ENCODE measurements at places on chromosomes 3 and 15.

DNA sequence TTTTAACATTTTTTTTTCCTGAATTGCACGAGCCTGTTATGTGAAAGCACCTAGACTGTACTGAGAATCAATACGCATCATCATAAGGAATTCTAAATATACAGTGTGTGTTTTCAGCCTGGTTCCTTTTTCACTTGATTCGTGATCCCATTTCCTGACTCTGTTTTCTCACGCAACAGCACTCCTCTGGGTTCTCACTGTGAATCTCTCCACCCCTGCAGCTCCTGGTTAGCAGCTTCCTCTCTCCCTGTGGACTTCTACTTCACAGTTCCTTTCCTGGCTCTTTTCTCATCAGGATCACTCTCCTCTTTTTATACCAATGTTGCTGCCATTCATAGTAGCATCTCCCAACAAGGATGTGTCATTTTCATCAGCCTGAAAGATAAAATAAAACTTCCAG, 297.2 kb downstream of the CADM2 start:
- no peak for DNase-seq

GRCh38 chr15:28942046-28942445, 56.3 kb downstream of the APBA2 start:
- no peak for DNase-seq

- DNase-seq: no peak
Measured at GRCh38 chr3:10085738-10086137, 22.3 kb downstream of the FANCD2OS start.

- DNase-seq: no peak
Measured at GRCh38 chr3:191244242-191244867, 45.3 kb downstream of the OSTN start.

DNA sequence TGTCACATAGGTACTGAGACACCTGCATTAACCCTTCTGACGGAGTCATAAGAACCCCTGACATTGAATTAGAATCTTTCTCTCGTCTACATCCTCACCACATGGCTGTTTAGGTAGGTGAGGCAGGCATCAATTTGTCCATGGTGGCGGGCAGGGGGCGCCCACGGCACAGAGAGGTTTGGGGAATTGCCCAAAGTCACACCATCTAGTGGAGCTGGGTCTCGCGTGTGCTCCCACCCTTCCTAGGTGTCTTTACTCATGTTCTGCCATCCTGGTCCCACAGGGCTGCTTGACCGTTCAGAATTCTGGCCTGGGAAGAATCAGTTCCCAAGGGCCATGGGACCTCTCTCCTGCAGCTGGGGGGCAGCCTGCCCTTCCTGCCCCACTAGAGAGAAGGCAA, 14.7 kb upstream of the DLL4 start:
- no peak for DNase-seq

- DNase-seq: no peak
Measured at GRCh38 chr15:70435872-70436271, 327.5 kb downstream of the UACA start.

GRCh38 chr3:25281732-25282126, 146.3 kb upstream of the RARB start:
- DNase-seq: no peak

DNA sequence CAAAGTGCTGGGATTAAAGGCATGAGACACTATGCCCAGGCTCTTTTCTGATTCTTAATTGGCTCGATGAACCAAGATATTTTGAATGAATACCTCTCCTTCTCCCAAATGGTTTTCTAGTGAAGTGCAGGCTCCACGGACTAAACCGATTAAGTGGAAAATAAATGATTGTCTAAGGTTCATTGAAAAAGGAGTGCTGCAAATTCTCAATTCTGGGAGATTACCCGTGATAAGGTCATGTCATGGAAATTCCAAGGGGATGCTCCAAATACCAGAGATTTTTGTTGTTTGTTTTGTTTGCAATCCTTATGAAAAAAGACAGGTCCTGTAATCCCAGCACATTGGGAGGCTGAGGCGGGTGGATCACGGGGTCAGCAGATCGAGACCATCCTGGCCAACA, 406.9 kb upstream of the TBL1XR1 start:
- no peak for DNase-seq

DNA sequence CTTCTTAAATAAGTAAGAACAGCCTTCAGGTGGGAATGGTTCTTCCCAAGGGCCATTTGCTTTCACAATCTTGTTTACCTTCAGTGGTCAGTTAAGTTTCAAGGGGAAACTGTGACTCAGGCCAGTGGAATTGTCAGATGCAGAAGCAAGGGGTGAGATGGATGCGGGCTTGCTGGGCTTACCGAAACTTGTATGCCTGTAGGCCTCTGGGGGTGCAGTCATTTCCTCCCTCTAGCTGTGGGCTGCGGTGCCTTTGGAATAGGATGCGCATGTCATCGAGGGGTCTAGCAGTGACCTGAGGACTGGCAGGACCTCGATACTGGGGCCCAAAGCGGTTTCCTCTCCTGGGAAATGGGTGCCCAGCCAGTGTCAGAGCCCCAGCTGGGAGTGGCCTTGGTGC, 121.6 kb downstream of the EEFSEC start:
- peak; percentile 80 for DNase-seq

GRCh38 chr3:141465221-141465620, 21.6 kb upstream of the RASA2 start:
- DNase-seq: no peak

GRCh38 chr3:177596816-177597271, 399.6 kb upstream of the TBL1XR1 start:
- no peak for DNase-seq

GRCh38 chr3:62923066-62923465, 47.9 kb upstream of the CADPS start:
- DNase-seq: no peak

GRCh38 chr15:69499521-69500211, 47.0 kb downstream of the RPLP1 start:
- DNase-seq: no peak

GRCh38 chr3:127870156-127870555, 44.9 kb upstream of the KBTBD12 start:
- no peak for DNase-seq

DNA sequence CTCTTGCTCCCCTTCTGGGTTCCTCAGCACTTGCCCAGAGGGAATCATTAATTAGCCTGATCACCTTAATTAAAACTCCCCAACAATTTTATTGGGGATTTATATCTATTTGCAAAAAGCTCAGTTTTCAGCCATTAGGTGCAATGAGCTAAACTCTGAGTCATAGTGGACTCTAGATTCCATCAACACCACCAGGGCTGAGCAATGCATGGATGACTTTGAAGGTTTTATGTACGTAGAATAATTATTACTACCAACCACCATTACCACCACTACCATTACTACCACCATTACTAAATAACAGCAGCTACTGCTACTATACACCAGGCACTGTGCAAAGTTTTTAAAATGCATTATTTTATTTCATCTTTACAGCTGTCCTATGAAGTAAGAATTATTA, 81.2 kb downstream of the ZNF621 start:
- no peak for DNase-seq

GRCh38 chr15:62301993-62302675, 137.0 kb upstream of the C2CD4B start:
- no peak for DNase-seq

GRCh38 chr15:61158504-61159407, 70.3 kb downstream of the RORA start:
- no peak for DNase-seq

- DNase-seq: no peak
Measured at GRCh38 chr15:23055316-23055715, 15.9 kb upstream of the TUBGCP5 start.

GRCh38 chr15:63870043-63870394, 36.3 kb upstream of the HERC1 start:
- DNase-seq: no peak

GRCh38 chr15:100017140-100017539, 283.9 kb upstream of the LYSMD4 start:
- no peak for DNase-seq

- DNase-seq: no peak
Measured at GRCh38 chr3:71649757-71650156, 66.2 kb upstream of the FOXP1 start.

- DNase-seq: no peak
Measured at GRCh38 chr3:10238345-10239183, 9.7 kb upstream of the TATDN2 start.

DNA sequence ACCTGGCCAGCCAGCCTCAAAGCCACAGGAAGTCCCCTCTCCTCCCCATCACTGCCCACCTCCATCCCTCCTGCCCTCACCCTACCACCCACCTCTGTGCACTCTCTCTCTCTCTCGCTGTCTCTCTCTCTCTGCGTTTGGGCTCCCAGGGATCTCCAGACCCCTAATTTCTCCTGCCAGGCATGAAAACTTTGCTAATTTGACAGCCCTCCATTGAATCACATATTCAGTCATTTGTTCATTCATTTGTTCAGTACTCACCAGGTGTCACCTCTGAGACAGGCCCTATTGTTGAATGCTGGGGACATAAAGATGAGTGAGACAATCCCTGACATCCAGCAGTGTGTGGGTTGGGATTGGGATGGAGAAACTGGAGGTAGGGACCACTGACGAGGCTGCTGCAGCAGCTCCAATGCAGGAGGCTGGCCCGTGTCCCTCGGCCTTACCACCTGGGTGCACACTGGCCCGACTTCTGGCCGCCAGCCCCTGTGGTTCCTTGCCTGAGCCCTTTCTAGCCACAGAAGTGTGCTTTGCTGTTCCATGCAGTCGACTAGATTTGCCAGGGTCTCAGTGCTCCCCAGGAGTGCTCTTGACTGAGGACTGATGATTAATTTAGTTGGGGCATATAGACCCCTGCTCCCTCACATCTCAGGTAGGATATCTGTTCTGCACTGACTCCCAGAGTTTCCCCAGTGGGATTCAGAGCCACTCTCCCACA, 38.6 kb upstream of the TSEN2 start:
- DNase-seq: no peak

GRCh38 chr3:150495149-150495548, 51.1 kb downstream of the SERP1 start:
- DNase-seq: no peak

DNA sequence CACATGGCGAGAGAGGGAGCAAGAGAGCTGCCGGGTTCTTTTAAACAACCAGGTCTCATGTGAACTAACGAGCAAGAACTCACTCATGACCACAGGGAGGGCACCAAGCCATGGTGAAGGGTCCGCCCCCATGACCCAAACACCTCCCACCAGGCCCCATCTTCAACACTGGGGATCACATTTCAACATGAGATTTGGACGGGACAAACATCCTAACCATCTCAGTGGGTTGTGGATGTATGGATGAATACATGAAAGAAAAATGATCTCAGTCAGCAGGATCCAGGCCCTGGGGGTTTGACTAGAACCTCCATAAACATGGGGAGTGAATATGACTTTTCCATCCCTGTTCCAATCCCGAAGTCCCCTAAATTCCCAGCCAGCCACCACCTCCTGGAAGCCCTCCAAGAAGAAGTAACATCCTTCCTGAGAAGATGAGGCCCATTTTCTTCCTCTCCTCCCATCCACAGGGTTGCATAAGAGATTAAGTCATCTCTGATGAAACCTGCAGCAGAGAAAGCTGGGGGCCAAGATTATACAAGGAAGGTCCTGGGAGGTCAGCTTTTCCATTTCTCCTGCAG, 9.5 kb downstream of the CAV3 start:
- DNase-seq: peak; percentile 40

DNA sequence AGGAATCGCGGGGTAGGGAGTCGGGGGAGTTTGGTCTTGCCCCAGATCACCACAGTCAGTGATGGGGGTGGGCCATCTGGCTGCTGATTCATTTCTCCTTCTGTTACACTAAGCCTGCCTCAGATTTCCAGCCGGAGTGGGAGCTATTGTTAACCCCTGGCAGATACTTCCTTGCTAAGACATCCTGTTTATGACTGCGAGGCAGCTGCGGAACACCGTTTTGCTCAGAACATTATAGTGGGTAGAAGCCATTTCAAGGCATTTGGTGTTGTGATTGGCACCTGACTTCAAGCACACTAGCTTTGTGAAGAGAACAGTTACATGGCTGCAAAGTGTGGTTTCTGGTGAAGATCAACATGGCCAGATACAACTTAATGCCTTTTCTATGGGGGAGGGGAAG, 73.8 kb downstream of the FLNB start:
- DNase-seq: no peak

DNA sequence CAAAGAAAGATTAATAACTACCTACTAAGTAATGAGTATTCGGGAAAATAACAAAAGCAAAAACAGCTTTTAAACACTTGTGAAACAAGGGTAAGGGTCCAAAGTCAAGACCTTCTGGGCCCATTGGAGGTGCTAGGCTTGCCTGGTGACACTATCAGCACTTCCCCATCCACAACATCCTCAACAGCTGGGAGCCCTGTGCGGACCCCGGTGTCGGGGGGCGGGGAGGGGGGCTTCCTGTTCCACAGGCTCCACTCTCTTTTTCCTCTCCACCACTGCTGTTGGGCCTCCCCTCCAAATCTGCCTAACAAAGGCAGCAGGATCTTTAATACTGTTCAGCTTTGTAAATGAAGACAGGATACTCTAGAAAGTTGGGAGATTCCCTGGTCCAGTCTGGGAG, 21.6 kb downstream of the NGRN start:
- no peak for DNase-seq

GRCh38 chr3:85726241-85726640, 767.5 kb downstream of the CADM2 start:
- DNase-seq: no peak

DNA sequence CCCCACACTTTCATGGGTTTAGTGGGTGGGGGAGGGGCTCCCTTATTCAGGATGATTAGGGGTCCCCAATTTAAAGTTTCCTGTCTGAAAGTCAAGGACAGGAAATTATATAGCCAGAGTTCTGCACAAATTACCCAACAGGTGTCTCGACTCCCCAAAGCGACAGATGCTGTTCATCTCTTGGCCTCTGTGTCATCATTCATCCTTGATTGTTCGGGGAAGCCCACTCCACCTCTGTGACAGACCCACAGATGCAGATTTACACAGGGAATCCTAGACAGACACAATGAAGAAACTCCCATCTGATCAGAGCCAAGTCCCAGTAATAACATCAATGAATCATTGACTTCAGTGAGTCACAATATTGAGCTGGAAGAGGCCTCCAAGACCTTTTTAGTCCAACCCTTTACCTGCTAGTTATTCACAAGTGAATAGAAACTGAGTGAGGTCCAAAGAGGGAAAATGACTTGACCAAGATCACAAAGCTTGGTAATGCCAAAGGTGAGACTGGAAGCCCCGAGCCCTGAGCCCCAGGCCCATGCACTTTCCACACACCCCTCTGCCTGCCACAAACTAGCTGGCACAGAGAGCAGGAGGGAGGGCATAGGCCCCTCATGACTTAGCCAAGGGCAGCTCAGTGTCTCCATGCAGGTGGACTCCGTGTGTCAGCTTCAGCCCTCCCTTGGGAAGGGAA, 7.9 kb upstream of the SRP14 start:
- peak; percentile 67 for DNase-seq

- no peak for DNase-seq
Measured at GRCh38 chr3:146026547-146026946, 134.4 kb downstream of the PLOD2 start.

DNA sequence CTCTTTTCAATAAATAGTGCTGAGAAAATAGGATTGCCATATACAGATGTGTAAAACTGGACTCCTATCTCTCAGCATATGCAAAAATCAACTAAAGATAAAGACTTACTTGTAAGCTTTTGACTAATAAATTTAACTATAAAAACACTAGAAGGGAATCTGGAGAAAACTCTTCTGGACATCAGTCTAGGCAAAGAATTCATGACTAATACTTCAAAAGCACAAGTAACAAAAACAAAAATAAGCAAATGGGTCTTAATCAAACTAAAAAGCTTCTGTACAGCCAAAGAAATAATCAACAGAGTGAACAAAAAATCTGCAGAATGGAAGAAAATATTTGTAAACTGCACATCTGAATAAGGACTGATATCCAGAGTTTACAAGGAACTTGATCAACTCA, 1122.2 kb downstream of the TBL1XR1 start:
- no peak for DNase-seq

GRCh38 chr15:25236861-25237155, 202.0 kb downstream of the UBE3A start:
- no peak for DNase-seq
